ENCODE measurements at places on chromosomes 6 and 20.

- no peak for DNase-seq
Observed at GRCh38 chr6:130851026-130851425, 23.8 kb downstream of the SMLR1 start.

DNA sequence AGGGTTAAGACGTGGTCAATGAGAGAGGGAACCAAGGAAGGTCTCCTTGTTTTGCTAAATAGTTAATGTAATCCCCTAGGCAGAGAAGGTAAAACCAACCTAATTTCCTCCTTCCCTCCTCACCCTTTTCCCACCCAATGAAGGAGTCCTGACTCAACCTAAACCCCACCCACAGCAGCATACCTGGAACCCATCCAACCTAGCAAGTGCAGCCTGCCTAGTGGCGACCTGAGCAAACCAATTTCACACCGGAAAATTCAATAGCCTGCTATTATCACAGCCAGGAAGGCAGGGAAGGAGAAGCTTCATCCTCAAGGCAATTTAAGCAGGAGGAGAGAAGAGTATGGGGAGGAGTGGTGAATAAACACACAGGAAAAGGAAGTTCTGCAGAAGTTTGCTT lies 46.9 kb downstream of the OSTM1 start:
- no peak for DNase-seq

DNA sequence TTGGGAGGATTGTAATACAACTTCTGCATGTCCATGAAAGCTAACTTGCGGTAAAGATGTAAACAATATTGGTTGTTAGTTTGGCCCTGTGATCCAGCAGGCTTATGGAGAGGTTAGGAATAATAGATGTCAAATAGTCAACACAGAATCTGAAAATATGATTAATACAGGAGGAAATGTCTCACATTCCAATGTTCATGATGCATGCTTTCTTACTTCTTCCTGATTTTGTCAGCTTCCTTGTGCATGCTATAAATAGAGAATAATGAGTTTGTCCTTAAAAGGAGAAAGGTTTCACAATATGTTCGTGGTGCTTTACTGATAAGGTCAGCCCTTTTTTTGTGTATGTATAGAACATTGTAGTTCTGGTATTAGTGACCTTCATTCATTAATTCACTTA lies 136.7 kb downstream of the MMUT start:
- DNase-seq, result no peak

- DNase-seq, result no peak
Observed at GRCh38 chr6:9412951-9413559, 977.7 kb upstream of the SLC35B3 start.

DNA sequence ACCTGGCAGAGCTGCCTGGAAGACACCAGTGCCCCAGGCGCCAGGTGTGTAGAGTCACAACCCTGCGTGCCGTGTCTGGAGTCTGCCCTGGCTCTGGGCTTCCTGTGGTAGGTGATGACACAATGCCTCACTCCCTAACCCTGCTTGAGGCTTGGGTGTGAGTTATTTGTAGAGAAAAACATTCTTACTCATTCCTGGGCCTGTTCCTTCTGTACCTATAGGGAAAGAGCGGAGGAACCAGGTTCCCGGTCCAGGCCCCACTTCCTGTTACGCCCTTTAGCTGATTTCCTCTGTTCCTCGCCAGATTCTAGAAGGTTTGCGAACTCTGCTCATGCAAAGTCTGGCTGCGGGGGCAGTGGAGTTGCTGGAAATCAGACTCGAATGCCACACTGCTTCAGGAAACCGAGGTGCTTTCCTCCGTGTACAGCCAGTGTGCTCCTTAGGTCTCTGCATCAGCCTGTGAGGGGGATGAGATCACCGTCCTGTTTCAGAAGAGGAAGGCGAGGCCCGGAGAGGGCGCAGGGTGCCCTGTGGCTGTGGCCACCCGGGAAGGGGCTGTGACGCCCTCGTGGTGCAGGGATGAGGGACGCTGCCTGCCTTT lies 67.1 kb upstream of the DUSP22 start:
- peak; percentile 76 for DNase-seq

DNA sequence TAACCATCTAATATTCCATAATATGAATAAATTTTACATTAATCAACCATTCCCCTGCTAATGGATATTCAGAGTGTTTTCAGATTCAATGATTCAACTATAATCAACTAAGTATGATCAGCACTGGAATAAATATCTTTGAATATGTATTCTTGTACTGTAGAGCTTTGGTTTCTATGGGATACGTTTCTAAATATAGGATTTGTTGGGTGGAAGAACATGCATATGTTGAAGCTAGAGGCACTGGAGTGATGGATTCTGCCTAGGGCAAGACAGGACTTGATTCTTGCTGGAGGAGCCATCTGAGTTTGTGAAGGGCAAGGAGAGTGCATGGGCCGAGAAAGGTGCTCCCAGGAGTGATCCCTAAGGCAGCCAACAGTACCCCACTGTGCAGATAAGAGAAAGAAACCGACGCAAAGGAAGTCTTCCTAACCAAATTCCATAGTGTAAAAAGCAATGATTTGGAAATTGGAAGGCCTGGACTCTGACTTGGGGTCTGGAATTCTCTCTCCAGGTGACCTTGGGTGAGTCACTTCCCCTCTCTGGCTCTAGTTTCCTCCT lies 418.7 kb downstream of the PREX1 start:
- no peak for DNase-seq
